Stimulated activated CD4-positive, alpha-beta T cell treated with anti-CD3 and anti-CD28 coated beads, TNF-alpha, amount 100 ng/mL, for 48 hours (primary cell): ENCODE measurements at places on chromosomes 12 and 14.

GRCh38 chr12:117034249-117034648 lies 65.0 kb downstream of the TESC start:
- no peak for DNase-seq

DNA sequence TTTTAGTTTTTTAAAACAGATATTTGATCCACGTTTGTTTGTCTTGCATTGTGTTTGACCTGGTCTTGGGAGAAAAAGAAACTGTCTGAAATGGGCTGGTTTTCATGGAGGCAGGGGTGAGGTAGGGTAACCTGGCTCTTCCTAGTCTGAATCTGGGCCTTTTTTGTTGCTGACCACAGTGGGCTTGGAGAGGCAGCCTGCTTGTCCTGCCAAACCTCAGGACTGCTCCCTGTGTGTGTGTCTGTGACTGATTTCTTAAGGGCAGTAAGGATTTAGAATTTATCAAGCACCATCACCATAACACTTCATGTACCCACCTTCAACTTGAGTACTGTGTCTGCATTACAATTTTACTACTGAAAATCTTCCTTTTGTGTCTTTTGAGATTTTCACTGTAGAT lies 28.5 kb downstream of the DAAM1 start:
- no peak for DNase-seq

DNA sequence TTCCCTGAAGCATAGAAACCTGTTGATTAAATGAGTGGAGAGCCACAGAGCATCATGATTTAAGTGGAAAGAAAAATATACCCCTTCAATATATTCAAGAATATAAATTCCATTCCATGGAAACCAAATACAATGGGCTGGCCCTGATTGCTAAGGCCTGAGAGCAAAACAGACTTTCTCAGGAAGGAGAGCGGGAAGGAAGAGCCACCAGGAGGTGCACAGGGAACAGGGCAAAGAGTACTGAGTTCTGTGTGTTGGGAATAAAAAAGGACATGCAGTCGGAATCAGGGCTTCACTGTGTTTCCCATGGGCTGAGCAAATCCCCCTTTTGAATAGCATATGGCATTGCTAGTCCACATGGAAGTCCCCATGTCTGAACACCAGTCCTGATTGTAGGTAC lies 69.7 kb upstream of the PLEKHG3 start:
- DNase-seq = no peak

DNA sequence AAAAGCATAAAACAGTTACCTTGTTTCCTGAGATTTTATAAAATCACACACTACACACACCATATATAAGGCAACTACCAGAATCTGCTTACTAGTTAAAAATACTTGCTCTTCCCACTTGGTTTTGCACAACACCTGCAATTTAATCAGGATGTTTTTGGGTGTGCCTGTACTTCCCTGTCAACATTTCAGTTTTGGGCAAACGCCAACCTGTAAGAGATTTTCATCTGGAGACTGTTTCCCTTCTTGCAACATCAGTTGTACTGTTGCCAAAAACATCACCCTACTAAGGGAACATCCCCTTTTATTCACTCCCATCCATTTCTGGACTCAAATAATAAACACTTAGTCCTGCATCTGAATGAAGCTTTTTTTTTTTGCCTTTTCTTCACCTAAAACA lies 172.3 kb downstream of the DUSP6 start:
- DNase-seq = no peak

- DNase-seq = peak; percentile 52
Measured at GRCh38 chr14:100317912-100318808, 5.0 kb upstream of the SLC25A47 start.

DNA sequence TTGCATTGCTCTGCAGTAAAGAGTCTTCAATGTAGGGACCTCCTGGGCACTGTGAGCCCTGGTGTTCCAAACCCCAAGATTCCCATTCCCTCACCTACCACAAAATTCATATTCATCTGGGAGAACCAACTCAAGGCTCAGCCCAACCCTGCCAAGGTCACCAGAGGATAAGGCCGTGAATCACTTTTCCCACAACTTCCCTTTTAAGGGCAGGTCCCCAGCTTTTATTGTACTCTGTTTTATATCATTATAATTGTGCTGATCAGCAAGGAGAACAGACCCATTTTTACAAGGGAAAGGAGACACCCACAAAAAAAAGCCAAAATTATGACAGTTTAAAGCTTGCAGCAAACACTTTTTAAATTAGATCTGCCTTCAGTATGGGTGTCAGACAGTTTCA lies 363.0 kb upstream of the FKBP4 start:
- no peak for DNase-seq
